Iris pigment epithelial cell (primary cell): ENCODE measurements at places on chromosomes 12 and 14.

- DNase-seq = no peak
Observed at GRCh38 chr12:4564818-4565217, 2.8 kb downstream of the DYRK4 start.

DNA sequence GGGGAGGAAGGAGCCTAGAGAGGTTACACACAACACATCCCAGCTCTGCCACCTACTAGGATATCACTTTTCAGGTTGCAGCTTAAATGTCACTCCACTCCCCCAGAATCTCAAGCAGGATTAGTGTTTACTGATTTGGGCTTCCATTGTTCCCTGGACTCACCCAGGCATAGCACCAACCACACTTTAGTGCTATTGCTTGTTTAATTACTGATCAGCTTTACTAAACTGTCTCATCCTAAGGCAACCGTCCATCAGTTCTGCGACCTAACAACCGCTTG lies 6.1 kb upstream of the KRT18 start:
- no peak for DNase-seq

- DNase-seq = no peak
Observed at GRCh38 chr12:68577949-68578348, 32.8 kb upstream of the RAP1B start.

DNA sequence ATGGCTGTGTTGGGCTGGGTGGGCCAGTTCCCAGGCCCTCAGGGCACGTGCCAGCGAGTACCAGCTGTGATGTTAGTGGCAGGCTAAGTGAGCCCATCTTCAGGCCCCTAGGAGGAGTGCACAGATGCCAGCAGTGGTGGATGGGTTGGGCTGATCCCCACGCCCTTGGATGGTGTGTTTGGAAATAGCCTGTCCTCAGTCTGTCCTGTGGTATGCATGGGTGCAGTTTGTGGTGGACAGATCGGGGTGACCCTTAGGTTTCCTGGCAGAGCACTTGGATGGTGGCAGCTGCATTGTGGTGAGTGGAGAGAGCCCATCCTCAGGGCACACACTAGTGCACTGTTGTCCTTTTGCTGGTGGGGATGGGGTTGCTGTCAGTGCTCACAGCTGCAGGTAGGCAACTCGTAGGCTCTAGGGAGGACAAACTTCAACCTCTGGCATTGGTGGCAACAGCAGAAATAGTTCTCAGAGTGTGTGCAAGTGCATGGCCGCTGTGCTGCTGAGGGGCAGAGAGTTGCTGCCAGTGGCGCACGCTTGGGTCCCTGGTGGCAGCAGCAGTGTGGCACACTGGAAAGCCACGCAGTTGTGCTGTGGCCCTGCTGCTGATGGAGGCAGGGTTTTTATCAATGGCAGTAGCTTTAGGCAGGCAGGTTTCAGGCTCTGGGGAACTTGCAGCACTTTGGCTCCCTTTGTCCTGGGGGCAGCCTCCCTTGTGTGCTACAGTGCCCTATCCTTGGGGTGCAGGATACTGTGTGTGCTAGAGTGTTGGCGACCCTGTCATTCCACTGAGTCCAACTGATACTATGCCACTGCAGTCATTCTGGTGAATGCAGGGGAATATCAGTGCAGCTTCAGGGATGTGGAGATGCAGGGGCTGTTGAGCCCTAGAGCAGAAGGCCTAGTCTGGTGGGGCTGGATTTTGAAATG lies 65.5 kb downstream of the FBXO33 start:
- no peak for DNase-seq

- DNase-seq = no peak
Observed at GRCh38 chr12:106018286-106018685, 120.5 kb downstream of the NUAK1 start.

GRCh38 chr12:24246934-24247333 lies 297.5 kb upstream of the SOX5 start:
- no peak for DNase-seq

DNA sequence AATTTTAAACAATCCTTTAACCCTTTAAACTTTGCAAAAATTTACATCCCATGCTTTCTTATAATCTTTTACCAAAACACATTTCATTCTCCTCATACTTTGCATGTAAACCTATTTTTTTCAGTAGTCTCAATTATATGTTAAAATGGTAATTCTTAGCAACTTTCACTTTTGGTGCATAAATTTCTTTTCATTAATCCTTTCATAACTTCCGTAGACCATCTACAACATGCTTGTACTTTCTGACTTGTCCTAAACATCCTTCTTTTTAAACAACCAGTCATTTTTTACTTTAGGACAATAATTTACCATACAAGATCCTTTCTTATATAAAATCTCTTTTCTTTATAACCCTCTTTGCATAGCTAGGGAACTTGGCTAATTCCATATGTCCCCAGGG lies 19.5 kb downstream of the CCDC91 start:
- no peak for DNase-seq

DNA sequence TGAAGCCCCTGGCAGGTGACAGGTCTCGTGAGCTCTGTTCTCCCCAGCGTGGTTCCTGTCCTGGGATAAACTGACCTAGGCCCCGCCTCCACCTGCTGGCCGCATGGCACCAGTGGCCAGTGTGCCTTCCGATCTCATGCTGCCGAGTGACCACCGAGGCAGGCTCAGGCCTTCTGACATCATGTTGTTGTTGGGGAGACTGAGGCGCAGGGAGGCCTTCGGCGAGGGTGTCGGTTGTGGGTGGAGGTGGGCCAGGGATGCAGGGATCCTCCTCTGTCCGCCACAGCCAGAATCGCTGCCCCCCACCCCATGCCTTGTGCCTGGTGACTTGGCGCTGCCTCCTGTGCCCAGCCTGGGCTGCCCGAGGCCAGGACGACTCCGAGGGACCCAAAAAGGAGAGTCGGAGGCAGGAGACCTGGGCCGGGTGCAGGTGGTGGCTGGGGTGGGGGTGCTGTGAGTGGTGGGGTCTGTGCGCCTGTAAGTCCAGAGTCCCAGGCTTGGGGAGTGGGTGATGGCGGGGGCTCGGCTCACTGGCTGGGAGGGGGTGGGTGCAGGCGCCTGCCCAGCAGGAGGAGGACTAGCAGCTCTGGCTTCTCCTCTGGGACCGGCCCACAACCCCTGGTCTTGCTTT lies 24.3 kb downstream of the ASPG start:
- no peak for DNase-seq

GRCh38 chr14:55279384-55279783 lies 8.2 kb downstream of the FBXO34 start:
- no peak for DNase-seq

DNA sequence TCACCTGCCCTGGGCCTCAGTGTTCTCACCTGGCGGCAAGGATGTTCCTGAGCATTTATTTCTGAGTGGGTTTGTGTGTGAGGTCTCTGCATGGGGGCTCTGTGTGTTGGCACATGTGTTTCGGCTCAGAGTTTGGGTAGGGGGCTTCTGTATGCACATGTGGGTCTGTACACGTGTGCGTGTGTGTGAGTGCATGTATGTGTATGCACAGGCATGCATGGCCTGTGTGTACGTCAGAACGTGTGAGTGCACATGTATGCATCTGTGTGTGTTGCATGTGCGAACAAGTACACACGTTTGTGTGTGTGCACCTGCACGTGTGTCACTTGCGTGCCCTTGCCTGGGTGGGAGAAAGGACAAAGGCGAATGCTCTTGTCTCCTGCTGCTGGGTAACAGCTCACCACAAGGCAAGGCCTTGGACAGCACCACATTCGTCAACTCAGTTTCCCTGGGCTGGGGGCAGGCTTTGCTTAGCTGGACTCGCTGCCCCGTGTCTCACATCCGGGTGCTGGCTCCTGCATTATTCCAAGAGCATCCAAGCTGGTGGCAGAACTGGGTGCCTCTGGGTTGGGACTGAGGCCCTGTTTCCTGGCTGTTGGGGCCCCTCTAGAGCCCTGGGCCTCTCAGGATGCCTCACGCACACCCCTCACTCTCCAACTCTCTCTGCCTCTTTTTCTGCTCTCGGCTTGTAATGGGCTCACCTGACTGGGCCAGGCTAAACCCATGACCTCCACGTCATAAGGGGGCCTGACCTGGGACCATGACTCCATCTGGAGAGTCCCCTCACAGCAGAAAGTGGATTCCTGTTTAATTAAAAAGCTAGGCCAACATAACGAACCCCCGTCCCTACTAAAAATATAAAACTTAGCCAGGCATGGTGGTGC lies 153.6 kb upstream of the C14orf180 start:
- no peak for DNase-seq

- no peak for DNase-seq
Observed at GRCh38 chr14:96271421-96271762, 15.4 kb downstream of the BDKRB1 start.

DNA sequence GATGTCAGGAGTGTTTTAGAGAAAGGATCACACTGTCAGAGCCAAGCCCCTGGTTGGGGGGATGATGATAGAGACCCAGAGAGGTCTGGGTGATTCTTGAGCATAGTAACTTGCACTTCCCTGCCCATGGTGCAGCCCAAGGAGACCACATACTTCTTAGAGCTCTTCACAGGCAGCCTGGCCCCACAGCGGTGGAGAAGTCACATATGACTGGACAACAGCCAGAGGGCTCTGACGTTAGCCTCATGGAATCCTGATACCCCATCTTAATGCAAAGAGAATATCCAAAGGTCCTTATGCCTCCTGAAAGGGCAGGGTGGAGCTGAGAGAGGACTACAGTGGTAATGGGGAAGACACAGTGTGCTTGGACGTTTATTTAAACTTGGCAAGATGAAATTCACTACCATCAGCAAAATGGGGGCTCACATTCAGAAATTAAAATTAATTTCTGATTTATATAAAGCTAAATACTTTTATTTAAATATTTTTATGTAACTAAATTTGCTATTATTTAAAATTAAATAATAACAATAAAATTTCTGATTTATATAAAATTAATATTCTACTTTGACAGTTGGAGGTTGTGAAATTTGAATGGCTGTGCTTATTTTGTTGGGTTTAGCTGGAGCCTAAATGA lies 131.3 kb downstream of the KTN1 start:
- peak; percentile 65 for DNase-seq

- DNase-seq = peak; percentile 3
Observed at GRCh38 chr14:93536945-93537344, 106.2 kb downstream of the UNC79 start.

GRCh38 chr12:98998697-98999299 lies 353.7 kb downstream of the APAF1 start:
- peak; percentile 46 for DNase-seq

- no peak for DNase-seq
Observed at GRCh38 chr14:33704481-33704880, 246.4 kb downstream of the EGLN3 start.

DNA sequence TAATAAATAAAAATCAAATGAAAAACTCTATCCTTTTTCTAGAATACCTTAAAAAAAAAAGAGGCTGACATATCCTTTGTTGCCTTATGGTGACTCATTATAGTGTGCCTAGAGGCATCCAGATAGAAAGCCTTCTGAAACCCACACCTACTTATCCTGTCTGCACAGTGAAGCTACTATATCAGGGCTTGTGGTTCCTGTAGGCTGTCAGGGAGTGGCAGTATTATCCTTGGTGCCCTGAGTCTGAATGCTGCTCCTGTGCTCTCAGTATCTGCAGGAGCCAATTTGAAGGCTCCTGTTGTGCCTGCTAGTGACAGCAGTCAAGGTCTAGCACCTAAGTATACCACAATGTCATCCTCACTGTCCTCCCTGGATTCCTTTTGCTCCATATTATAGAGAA lies 168.4 kb upstream of the AVPR1A start:
- DNase-seq = peak; percentile 23

- peak; percentile 85 for DNase-seq
Observed at GRCh38 chr12:27048822-27049752, 26.7 kb downstream of the MED21 start.

DNA sequence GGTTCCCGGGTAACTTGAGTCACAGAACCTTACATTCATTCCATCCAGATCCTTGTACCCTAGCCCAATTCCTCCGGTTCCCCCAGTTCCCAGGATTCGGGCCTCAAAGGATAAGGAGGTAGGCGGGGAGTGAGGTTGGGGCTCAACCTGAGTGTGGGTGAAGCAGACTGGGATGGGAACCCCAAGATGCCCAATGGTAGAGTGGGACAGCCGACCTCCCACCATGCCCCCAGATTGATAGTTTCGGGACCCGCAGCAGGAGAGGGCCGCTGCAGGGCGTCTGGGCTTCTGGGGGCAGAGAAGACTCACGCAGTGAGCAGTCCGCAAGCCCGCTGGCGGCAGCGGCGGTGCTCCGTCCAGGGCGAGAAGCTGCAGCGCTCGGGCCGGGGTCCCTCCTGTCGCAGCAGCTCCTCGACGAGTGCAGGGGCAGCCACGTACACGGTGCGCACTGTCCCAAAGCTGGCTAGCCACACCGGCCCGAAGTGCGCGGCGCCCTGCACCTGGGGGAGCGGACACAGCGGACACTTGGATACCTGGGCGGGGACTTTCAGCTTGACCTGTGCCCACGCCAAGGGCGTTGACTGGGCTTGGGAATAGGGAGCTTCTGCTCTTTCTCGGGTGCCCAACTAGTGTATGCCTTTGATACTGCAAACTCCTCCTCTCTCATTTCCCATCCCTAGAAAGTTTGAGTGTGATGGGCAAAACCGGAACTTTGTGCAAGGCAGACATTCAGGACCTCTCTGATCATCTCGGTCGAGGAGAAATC lies 997 bp downstream of the CYP27B1 start:
- no peak for DNase-seq

- DNase-seq = peak; percentile 59
Observed at GRCh38 chr12:538731-539539, 79.2 kb downstream of the B4GALNT3 start.

DNA sequence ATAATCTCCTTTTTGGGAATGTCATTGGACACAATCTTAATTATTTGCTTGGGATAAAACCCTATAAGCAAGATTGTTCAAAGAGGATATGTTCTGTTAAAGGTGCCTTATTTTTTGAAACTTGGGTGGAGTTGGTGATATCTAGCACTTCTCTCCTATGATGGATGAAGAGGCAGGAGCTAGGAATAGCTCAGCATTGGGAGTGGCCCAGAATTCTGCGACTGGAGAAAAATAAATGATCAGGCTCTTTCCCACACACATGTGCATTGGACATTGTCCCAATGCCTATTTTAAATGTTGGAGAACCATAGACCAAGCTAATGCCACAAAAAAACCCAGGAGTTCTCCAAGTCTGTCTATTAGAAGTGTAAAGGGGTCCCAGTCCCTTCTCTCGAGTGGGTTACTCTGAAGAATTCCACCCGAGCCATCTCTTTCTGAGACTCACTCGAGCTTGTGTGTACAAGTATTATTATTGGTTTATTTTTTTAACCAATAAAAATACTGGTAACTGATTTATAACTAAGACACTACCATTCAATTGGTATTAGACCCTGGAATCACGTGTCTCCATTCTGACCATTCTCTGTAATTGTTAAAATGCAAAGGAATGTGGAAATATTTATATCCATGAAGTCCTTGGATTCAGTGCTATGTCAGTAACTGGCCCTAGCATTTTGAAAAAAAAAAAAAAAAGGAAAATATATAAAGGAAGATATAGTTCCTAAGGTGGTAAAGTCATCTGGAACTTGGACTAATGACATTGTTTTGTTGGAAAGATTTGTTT lies 437.5 kb upstream of the TMEM132C start:
- DNase-seq = no peak

GRCh38 chr14:68509188-68509983 lies 283.5 kb downstream of the ZFP36L1 start:
- no peak for DNase-seq

GRCh38 chr14:51396222-51396815 lies 156.3 kb downstream of the TMX1 start:
- peak; percentile 97 for DNase-seq
